Small intestine (tissue), 16 donors: ENCODE measurements at places on chromosomes 2 and 18. TPM values are rescaled to one million over a fixed set of nuclear protein-coding genes. Genes with fewer than 3 reads are reported as not detected.

RGPD3 gene
- 0.13 TPM for polyA plus RNA-seq

CNPPD1 gene
- polyA plus RNA-seq = 54.6 TPM

- no peaks in the 10 kb centered on the region for H3K27me3 ChIP-seq
- peaks cover 57% of the 10 kb centered on the region for H3K36me3 ChIP-seq
- DNase-seq = no peak
- no peaks in the 10 kb centered on the region for H3K4me1 ChIP-seq
Measured at GRCh38 chr2:106113361-106113966, 80.6 kb downstream of the UXS1 start.

DNA sequence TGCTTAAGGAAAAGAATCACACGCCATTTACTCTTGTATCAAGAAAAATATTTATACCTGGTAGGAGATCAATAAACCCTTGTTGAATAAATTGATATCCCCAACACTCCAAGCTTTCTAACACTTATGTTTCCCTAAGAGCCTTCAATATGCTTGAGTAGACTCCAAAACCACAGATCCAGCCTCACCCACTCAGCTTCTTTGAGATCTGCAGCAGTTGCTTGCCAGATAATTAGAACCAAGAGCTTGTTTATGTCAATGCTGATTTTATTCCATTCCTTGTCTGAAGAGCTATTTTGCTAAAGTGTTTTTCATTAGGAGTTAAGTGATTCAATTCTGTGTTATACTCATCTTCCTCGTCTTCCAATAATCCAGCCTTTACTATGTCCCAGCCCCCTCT, 26.3 kb upstream of the CRIM1 start:
- H3K27me3 ChIP-seq = no peaks in the 10 kb centered on the region
- no peak overlapping the region for H3K4me3 ChIP-seq
- no peak for DNase-seq
- no peak overlapping the region for H3K27ac ChIP-seq

- H3K4me1 ChIP-seq = peaks cover 2% of the 10 kb centered on the region
- H3K36me3 ChIP-seq = no peaks in the 10 kb centered on the region
- H3K4me3 ChIP-seq = no peak overlapping the region
- no peak overlapping the region for H3K27ac ChIP-seq
Measured at GRCh38 chr2:176133389-176133788, 3.9 kb downstream of the HOXD8 start.

DNA sequence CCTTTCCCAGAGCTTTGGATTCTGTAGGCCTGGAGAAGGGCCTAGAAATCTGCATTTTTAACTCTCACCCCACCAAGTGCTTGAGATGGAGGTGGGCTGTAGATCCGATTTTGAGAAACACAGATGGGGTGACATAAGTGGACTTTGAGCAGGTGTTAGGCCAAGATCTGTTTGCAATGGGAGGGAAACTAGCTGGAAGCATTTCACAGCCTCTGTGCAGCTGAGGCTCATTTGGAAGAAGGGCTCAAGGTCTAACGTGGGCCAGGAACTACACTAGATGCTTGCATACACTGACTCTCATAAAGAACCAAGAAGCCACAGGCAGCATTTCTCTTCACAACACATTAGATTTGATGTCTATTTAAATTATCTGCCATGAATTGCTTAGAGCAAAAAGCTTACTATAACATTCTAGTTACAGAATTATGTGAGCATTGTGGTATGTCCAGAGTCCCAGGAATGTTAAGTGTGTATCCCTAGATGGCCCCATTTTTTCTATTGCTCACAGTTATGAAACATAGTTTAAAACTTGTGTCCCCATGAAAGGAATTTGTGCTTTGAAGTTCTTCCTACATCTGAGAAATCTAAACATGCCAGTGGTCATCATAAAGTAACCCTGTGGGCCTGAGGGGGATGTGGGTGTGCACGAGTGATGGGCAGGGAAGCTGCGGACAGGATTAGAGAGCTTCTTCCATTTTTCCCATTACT, 77.2 kb downstream of the CD28 start:
- H3K4me1 ChIP-seq = no peaks in the 10 kb centered on the region
- no peaks in the 10 kb centered on the region for H3K27me3 ChIP-seq
- H3K36me3 ChIP-seq = no peaks in the 10 kb centered on the region
- no peak overlapping the region for H3K4me3 ChIP-seq

DNA sequence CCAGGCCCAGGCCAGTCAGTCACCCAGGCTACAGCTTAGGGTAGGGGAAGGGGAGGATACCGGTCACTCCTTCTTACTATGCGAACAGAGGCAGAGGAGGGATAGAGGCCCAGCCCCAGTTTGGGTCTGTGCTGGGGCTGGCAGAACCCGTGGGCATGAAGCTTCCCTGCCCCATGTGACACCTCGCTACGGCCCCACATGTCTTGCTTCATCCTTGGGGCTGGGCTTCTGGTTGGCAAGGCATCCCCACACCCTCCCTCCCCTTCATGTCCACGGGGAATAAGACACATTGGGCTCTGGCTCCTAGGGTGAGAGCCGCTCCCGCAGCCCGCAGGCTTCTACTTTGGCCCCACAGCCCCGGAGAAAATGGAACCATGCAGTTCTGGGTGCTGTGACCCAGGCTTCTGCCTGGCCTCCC, 32.4 kb downstream of the HS1BP3 start:
- H3K27me3 ChIP-seq = no peaks in the 10 kb centered on the region
- no peak overlapping the region for H3K4me3 ChIP-seq
- peak overlapping the region; percentile 41 for H3K27ac ChIP-seq

DNA sequence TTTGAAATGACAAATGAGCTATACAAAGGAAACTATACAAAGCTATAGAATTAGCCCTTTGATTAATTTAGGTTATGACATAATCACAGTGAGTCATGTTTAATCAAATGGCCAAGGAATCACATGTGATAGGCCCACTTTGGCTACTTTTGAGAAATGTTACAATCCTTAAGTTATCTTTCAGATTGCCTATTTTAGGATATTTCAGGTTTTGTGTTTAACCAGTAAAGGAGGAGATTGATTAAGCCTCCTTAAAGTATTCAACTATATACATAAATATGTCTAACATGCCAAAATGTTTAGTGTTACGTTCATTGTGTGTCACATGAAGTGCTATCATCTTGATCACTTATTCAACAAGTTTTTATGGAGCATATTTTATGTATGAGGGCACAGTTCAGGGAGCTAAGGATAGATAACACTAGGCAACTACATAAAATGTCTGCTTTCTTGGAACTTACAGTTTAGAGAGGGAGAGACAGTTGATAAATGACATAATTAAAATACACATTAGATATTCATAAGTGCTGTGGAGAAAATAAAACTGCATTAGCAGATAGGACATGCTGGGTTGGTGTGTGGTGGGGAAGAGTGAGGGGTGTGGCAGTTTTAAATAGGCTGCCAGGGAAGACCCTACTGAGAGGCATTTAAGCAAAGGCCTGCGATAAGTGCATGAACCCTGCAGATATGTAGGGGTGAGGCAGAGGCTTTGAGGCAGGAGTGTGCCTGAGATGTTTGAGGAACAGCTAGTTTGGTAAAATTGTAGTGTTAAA, 77.2 kb downstream of the LTBP1 start:
- peak; percentile 35 for DNase-seq
- no peaks in the 10 kb centered on the region for H3K36me3 ChIP-seq
- peak overlapping the region; percentile 32 for H3K27ac ChIP-seq
- no peaks in the 10 kb centered on the region for H3K27me3 ChIP-seq
- H3K4me1 ChIP-seq = peaks cover 6% of the 10 kb centered on the region

DNA sequence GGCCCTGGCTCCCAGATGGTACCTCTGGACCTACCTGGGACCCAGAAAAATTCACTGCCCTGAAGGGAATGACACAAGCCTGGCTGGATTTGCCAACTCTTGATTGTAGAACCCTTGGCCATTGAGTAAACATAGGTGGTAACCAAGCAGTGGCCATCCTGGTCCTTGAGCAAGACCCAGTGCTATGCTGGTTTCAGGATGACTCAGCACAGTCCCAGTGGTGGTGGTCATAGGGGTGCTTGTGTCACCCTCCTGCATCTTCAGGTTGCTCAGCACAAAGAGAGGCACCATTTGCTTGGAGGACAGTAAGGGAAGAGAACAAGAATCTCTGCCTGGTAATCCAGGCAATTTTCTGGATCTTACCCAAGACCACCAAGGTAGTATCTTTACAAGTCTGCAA, 52.9 kb downstream of the UPP2 start:
- H3K27me3 ChIP-seq = no peaks in the 10 kb centered on the region
- DNase-seq = no peak
- H3K4me1 ChIP-seq = no peaks in the 10 kb centered on the region
- H3K27ac ChIP-seq = no peak overlapping the region
- H3K4me3 ChIP-seq = no peak overlapping the region
- no peaks in the 10 kb centered on the region for H3K36me3 ChIP-seq

STK16 gene
- 31.1 TPM for polyA plus RNA-seq

IL37 gene
- not detected for polyA plus RNA-seq

SLC19A3 gene
- 7.0 TPM for polyA plus RNA-seq

BCL11A gene
- 17.2 TPM for polyA plus RNA-seq

DNA sequence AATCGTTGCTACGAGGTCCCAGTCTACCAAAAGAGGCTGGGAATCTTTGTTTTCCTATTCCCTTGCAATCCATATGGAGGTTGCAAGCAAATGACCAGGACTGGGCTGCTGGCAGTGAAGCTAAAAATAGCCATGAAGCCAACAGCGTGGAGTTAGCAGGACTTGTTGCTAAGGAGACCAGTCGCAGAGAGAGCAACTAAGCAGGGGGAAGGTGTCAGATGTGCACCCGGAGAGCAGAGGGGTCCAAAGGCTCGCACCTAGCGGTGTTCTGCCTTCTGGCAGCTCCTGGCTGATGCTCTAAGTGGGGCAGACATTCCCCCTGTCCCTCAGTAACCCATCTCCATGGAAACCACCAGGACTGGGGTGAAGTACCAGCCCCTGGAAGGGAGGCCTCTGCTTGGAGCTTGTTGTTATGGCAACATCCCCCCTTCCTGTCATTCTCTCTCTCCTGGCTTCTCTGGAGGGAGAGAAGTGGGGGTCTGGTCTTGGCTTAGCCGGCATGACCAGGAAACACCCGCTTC, 84.6 kb downstream of the DNMT3A start:
- no peak overlapping the region for H3K27ac ChIP-seq
- no peak overlapping the region for H3K4me3 ChIP-seq
- peaks cover 15% of the 10 kb centered on the region for H3K4me1 ChIP-seq
- H3K36me3 ChIP-seq = no peaks in the 10 kb centered on the region
- DNase-seq = peak; percentile 40
- no peaks in the 10 kb centered on the region for H3K27me3 ChIP-seq

DNA sequence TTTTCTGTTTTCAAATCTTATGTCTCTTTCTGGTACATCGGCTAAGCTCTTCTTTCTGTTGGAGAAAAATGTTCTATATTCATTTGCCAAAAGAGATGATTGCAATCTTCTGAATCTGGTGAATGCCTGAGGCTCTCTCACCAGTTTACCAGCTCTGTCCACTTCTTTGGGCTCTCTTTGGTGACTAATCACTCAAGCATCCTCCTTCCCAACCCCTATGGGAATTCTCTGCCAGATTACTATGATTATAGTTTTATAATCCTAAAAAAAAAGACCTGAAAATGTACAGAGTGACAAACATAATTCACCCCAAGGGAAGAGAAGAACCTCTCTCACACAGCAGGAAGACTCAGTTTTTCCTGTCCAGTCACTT, 187.3 kb downstream of the CAMKMT start:
- no peak for DNase-seq
- H3K27ac ChIP-seq = no peak overlapping the region
- no peaks in the 10 kb centered on the region for H3K27me3 ChIP-seq

- peak overlapping the region; percentile 72 for H3K4me3 ChIP-seq
- peaks cover 4% of the 10 kb centered on the region for H3K4me1 ChIP-seq
- H3K36me3 ChIP-seq = no peaks in the 10 kb centered on the region
Measured at GRCh38 chr18:61893309-61893970, 633 bp upstream of the RNF152 start.

VAMP5 gene
- polyA plus RNA-seq = 110 TPM

ARHGAP15 gene
- 18.2 TPM for polyA plus RNA-seq

- no peak overlapping the region for H3K27ac ChIP-seq
- DNase-seq = no peak
- H3K27me3 ChIP-seq = no peaks in the 10 kb centered on the region
Measured at GRCh38 chr2:96882230-96882629, 12.3 kb upstream of the SEMA4C start.

DNA sequence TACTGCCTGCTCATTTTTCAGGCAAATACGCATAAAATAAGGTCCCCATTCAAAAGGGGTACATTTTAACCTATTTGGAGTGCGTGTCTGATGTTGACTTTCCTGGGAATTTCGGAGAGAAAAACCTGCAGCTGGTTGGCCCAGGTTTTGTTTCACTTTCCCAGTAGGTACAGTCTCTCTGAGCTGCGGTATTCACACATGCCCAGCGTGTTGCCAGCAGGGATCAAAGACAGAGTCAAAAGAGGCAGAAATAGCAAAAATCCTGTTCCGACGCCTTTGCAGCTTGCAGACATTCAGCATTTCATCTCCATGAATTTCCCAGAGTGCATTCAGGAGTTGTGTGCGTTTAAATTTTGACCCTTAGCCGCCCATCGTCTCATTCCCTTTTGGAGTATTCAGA, 855.4 kb upstream of the CELF4 start:
- no peaks in the 10 kb centered on the region for H3K4me1 ChIP-seq
- DNase-seq = no peak
- no peak overlapping the region for H3K4me3 ChIP-seq
- no peaks in the 10 kb centered on the region for H3K27me3 ChIP-seq
- no peak overlapping the region for H3K27ac ChIP-seq

LRRTM1 gene
- not detected for polyA plus RNA-seq

GRCh38 chr2:216495656-216496055, 3.0 kb upstream of the RPL37A start:
- peaks cover under 1% of the 10 kb centered on the region for H3K36me3 ChIP-seq
- H3K4me1 ChIP-seq = peaks cover 14% of the 10 kb centered on the region
- H3K27ac ChIP-seq = no peak overlapping the region
- DNase-seq = no peak

GRCh38 chr18:6589923-6590322, 139.6 kb upstream of the ARHGAP28 start:
- H3K4me1 ChIP-seq = no peaks in the 10 kb centered on the region
- no peaks in the 10 kb centered on the region for H3K36me3 ChIP-seq
- DNase-seq = no peak
- H3K27ac ChIP-seq = no peak overlapping the region

DNA sequence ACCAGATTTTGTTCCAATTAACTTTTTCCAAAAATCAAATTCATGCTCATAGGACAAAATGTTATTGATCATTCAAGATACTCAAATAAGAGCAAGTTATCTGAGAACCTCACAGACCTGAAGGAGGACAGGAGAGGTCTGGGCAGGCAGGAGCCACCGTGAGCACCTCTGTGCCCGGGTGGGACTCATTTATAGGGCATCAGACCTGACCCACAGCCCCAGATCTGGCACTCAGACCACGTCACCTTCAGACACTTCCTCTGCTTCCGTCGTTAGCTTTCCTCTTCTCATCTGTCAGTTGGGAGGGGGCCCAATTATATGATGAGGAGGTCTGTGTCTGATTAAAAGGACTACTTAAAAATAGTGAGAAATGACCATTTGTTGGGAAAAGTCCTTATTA, 169.4 kb downstream of the EIPR1 start:
- no peak overlapping the region for H3K4me3 ChIP-seq
- no peaks in the 10 kb centered on the region for H3K4me1 ChIP-seq
- H3K27ac ChIP-seq = no peak overlapping the region
- no peaks in the 10 kb centered on the region for H3K27me3 ChIP-seq
- DNase-seq = no peak
- peaks cover 38% of the 10 kb centered on the region for H3K36me3 ChIP-seq

LANCL1 gene
- polyA plus RNA-seq = 8.9 TPM
